Calu3 (cell line): ENCODE measurements at places on chromosomes 6 and 20.

DNA sequence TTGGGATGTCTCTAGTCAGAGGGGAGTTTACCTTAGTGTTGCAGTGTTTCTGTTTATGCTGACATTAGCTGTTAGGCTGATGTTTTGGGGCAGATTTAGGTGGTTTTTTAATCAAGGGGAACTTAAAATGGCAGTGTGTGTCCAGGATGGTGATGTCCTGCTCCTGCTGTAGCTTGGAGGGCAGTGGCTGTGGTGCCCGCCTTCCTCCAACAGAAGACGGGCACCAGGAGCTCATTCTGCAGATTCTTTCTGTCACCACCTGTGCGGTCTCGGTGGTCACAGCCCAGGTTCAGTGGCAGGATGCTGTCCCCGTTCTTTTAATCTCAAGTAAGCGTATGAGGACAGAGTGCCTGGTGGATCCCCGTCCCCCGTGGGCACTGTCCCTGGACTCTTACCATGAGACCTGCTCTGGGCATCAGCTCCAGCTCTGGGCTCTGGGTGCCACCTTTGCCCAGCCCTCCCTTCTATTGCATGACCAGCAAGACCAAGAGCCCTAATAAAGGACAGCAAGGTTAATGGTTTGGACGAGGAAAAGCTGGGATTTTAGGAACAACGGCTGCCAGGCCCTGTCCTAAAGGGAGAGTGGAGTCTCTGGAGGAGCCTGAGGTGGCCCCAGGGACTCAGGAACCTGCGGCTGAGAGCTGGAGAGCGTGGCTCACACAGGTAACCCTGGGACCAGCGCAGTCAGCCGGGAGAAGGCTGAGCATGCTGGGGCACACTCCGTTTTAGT, 217.3 kb downstream of the ERMARD start:
- DNase-seq: no peak

DNA sequence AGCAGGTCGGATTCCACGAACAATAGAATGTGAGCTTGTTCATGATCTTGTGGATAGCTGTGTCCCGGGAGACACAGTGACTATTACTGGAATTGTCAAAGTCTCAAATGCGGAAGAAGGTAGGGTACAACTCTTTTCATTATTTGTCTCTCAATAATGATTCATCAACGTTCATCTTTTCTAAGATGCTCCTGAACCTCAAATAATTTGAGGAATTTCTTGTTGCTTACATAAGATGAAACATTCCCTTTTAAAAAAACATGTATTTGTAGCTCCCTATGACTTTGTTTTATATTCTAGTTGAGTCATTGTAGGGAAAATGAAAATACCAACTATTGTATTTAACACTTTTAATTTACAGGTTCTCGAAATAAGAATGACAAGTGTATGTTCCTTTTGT, 17.0 kb downstream of the MCM8 start:
- DNase-seq: no peak

GRCh38 chr20:59858425-59858824, 75.0 kb downstream of the SYCP2 start:
- no peak for DNase-seq

GRCh38 chr6:77839292-77839691, 186.5 kb downstream of the MEI4 start:
- no peak for DNase-seq

DNA sequence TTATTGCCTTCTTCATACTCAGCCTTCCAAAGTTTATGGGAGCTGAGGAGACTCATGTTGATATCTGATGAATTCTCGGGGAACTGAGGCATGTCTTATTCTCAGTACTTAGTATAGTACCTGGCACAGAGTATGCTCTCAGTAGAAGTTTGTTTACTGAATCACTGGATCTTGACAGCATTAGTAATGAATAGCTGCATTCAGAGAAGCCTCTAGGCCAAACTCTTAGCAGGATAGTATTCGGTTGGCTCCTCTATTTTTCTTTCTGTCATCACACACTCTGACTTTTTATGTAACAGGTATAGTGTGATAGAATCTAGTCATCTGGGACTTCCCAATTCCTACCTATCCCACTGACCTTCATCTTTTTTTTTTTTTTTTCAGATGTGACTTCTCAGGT, 566.4 kb upstream of the MAN1A1 start:
- no peak for DNase-seq

GRCh38 chr6:156336733-156337132, 440.4 kb upstream of the ARID1B start:
- DNase-seq: no peak

GRCh38 chr20:555976-556385, 12.4 kb upstream of the CSNK2A1 start:
- no peak for DNase-seq

GRCh38 chr6:169312658-169313346, 59.2 kb upstream of the THBS2 start:
- DNase-seq: no peak

GRCh38 chr6:98039904-98040607, 757.0 kb upstream of the MMS22L start:
- no peak for DNase-seq

- peak; percentile 92 for DNase-seq
Observed at GRCh38 chr20:31560094-31560745, 44.9 kb upstream of the ID1 start.
